CD4-positive, alpha-beta T cell treated with Interleukin-4 for 4 hours (primary cell): ENCODE measurements at places on chromosomes 11 and 22.

DNA sequence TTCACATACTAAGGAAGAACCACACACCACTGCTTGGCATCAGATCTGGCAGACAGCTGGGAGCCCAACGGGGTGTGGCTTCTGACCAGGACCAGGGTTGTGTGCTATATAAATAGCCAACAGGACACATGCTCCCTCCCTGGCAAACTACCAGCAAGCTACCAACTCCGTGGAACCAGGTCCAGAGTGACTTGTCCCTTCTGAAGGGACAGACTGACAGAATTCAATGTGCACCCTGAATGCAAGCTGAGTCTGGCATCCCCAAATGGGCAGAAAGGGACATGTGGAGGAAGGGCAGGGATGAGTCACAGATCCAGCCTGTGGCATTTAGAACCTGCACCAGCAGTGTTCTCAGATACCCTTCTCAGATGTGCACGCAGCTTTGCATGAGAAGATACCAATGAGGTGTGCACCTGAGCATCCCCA is 92.9 kb downstream of the MICAL3 start:
- DNase-seq: no peak

DNA sequence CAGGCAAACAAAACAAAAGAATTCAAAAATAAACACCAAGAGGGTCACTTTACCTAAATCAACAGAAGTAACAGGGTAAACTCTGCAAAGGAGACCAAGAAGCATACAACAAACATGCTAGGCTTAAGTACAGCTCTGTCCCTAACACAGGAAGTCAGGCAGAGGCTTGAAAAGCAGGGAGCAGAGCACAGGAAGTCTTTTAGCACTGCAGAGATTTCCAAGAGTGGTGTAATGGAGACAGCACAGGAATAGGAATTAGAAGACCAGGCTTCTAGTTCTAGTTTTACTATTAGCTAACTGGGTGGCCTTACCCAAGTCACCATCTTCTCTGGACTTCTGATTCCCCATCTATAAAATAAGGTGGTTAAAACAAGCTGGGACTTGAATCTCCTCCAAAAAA is 1.9 kb downstream of the RBFOX2 start:
- no peak for DNase-seq

- DNase-seq: no peak
Measured at GRCh38 chr11:11626128-11626527, 4.3 kb upstream of the GALNT18 start.

GRCh38 chr11:131656179-131656838 is 285.9 kb downstream of the NTM start:
- DNase-seq: no peak

- no peak for DNase-seq
Measured at GRCh38 chr11:130653838-130654636, 205.6 kb downstream of the ADAMTS15 start.

DNA sequence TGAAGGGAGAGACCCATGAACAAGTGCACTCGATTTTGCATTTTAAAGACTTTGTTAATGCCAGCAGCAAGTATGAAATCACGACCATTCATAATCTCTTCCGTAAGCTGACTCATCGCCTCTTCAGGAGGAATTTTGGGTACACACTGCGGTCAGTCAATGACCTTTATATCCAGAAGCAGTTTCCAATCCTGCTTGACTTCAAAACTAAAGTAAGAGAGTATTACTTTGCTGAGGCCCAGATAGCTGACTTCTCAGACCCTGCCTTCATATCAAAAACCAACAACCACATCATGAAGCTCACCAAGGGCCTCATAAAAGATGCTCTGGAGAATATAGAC is 5.9 kb downstream of the SERPIND1 start:
- no peak for DNase-seq

GRCh38 chr11:125398475-125398874 is 97.6 kb downstream of the FEZ1 start:
- no peak for DNase-seq

DNA sequence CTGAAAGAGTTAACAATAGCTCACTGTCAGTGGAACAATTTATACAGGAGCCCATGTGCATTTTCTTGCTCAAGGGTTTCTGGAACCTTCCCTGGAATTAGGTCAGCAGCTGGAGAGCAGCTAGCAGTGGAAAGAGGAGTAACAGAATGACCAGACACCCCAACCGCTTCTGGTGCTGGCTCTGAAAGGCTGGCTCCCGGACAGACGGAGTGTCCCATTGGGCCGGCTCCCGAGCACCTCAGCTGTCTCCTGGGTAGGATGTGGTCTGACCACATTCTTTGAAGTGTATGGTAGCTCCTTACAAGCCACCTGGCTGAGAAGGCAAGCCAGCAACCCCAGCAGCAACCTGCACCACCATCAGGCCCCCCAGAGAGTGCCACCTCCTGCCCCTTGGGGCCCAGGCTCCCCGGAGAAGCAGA is 44.7 kb downstream of the ABTB2 start:
- no peak for DNase-seq

GRCh38 chr22:22201185-22201929 is 43.2 kb upstream of the VPREB1 start:
- DNase-seq: no peak

DNA sequence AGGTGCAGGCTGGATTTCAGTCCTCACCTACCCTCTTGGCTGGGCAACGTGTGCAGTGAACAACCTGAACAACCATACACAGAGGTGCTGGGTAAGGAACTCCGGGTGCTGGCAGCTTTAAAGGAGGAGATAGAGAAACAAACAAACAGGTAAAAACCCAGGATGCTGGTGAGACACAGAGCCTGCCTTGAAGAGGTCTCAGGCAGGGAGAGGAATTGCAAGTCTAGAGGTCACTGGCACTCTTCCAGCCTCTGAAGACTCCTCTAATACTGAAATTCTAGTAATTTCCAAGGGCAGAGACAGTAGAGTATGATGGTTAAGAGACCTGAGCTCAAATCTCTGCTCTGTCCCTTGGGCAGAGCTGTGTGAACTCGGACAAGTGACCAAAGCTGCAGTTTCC is 192.5 kb downstream of the CEP164 start:
- no peak for DNase-seq

DNA sequence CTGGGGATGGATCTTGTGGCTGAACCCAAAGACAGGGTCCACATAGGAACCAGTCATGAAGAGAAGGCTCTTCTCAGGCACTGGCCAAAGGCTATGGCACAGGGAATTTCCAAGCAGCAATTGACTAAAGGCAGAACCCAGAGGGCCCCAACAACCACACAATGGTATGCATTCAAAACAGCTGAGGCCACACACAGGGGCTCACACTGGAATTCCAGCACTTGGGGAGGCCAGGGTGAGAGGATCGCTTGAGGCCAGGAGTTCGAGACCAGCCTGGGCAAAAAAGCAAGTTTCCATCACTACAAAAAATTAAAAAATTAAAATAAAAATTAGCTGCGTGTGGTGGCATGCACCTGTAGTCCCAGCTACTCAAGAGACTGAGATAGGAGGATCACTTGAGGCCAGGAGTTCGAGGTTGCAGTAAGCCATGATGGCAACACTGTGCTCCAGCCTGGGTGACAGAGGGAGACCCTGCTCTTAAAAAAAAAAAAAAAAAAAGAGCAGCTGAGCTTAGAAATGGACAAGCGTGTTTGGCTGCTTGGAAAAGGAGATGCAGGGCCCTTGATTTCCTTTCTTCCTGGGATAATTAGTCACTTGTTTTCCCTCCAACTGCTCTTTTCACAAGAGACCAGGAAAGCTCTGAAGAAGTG is 44.6 kb downstream of the MYH9 start:
- DNase-seq: no peak

GRCh38 chr11:61899146-61899841 is 7.9 kb upstream of the FADS3 start:
- DNase-seq: peak; percentile 85

GRCh38 chr11:93648158-93648557 is 13.3 kb upstream of the CEP295 start:
- no peak for DNase-seq

- no peak for DNase-seq
Measured at GRCh38 chr22:41909310-41910049, 5.4 kb downstream of the SHISA8 start.

- no peak for DNase-seq
Measured at GRCh38 chr22:46740910-46741780, 3.1 kb upstream of the CERK start.

DNA sequence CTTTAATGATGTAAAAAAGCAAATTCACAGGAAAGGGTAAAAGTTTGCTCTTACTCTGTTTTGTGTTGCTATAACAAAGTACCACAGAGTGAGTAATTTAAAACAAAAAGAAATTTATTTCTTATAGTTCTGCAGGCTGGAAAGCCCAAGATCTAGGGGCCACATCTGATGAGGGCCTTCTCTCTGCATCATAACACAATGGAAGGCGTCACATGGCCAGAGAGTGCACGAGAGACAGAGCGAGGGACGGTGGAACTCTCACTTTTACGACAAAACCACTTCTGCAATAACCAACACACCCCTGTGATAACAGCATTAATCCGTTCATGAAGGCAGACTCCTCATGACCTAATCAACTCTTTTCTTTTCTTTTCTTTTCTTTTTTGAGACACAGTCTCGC is 31.1 kb downstream of the CD6 start:
- DNase-seq: no peak

DNA sequence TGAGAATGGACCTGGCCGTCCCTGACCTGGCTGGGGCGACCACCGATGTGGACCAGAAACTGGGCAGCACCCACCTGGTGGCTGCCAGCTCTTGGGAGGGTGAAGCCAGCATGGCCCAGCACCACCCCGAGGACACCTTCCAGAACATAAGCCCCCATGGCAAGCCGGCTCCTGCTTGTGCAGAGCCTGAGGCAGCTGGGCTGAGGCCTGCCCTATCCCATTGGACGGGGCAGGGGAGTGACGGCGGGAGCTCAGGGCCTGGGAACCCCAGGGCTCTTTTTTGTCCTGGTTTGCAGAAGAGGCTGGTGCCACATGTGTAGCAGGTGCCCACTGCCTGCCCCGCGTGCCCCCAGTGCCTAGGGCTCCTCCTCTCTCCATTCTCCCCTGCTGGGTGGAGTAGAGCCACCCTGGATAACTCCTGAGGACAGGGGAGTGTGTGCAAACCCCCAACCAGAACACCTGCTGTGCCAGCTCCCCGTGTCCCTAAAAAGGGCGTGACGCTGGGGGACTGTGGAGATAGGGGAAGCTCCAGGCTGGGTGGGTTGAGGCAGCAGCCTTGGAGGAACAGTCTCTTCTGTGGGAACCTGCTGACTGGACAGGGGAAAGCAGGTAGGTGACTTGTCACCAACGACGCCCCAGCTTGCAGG is 11.9 kb downstream of the DUSP8 start:
- no peak for DNase-seq

- DNase-seq: no peak
Measured at GRCh38 chr11:120883404-120884080, 140.4 kb upstream of the TBCEL start.
